ENCODE measurements at places on chromosomes 7 and 10. TPM values are rescaled to one million over a fixed set of nuclear protein-coding genes. Genes with fewer than 3 reads are reported as not detected.

VSTM2A gene
- not detected for total RNA-seq

CDHR1 gene
- 0.66 TPM for total RNA-seq

AGR3 gene
- total RNA-seq: not detected

ZNF365 gene
- not detected for total RNA-seq

COL1A2 gene
- total RNA-seq: 10.2 TPM

CNPY1 gene
- total RNA-seq: not detected

C10orf105 gene
- total RNA-seq: 0.32 TPM

STARD3NL gene
- 28.5 TPM for total RNA-seq

FGFR2 gene
- not detected for total RNA-seq

WNT8B gene
- total RNA-seq: 0.24 TPM

MASTL gene
- total RNA-seq: 33.2 TPM

MSMB gene
- total RNA-seq: not detected

SLC26A3 gene
- total RNA-seq: not detected

SEMA3C gene
- not detected for total RNA-seq

NAT16 gene
- total RNA-seq: not detected

FFAR4 gene
- not detected for total RNA-seq

RARRES2 gene
- total RNA-seq: not detected

AGMO gene
- not detected for total RNA-seq

FGL2 gene
- total RNA-seq: 4.0 TPM

SPDYE5 gene
- not detected for total RNA-seq

GBX1 gene
- not detected for total RNA-seq

PANK1 gene
- 3.2 TPM for total RNA-seq

ENKUR gene
- not detected for total RNA-seq

SLC18A3 gene
- total RNA-seq: not detected

NPY4R2 gene
- total RNA-seq: not detected

SPDYE11 gene
- not detected for total RNA-seq

CC2D2B gene
- 0.96 TPM for total RNA-seq

WNT2 gene
- not detected for total RNA-seq

PPP1R3C gene
- total RNA-seq: not detected
